Activated CD8-positive, alpha-beta T cell treated with anti-CD3 and anti-CD28 coated beads for 36 hours (primary cell): ENCODE measurements at places on chromosomes 2 and 18. TPM values are rescaled to one million over a fixed set of nuclear protein-coding genes. Genes with fewer than 3 reads are reported as not detected.

The ANO7 gene
- 5.1 TPM for total RNA-seq

The IL1A gene
- 0.69 TPM for total RNA-seq

The UNC50 gene
- 28.3 TPM for total RNA-seq

The PAX3 gene
- not detected for total RNA-seq

The SLC9A4 gene
- 0.07 TPM for total RNA-seq

The ZEB2 gene
- total RNA-seq, result 14.9 TPM

The SLC39A6 gene
- 20.8 TPM for total RNA-seq

The FLACC1 gene
- total RNA-seq, result 0.76 TPM

The CENPA gene
- 32.5 TPM for total RNA-seq

The BOLL gene
- not detected for total RNA-seq

The CDH7 gene
- total RNA-seq, result not detected

The COL6A3 gene
- 4.0 TPM for total RNA-seq

The MAPK4 gene
- not detected for total RNA-seq

The UGT1A6 gene
- not detected for total RNA-seq

The LYG2 gene
- total RNA-seq, result not detected

The MGAT4A gene
- 57.6 TPM for total RNA-seq

The LAMA1 gene
- not detected for total RNA-seq

The EGR4 gene
- 0.11 TPM for total RNA-seq

The CCDC121 gene
- total RNA-seq, result 0.43 TPM

The CD8A gene
- 419 TPM for total RNA-seq

The PID1 gene
- not detected for total RNA-seq

The ABCA12 gene
- total RNA-seq, result not detected

The WBP1 gene
- total RNA-seq, result 20.3 TPM

The HS1BP3 gene
- 7.9 TPM for total RNA-seq

The ASTL gene
- 2.7 TPM for total RNA-seq

The RGPD3 gene
- 0.20 TPM for total RNA-seq

The IGFBP2 gene
- 123 TPM for total RNA-seq

The PCARE gene
- total RNA-seq, result not detected

The TTN gene
- total RNA-seq, result 4.3 TPM

The KCNE4 gene
- total RNA-seq, result not detected

The WDR12 gene
- total RNA-seq, result 134 TPM

The MC2R gene
- not detected for total RNA-seq

The STARD6 gene
- not detected for total RNA-seq

The MOGAT1 gene
- not detected for total RNA-seq

The CD8B2 gene
- 3.9 TPM for total RNA-seq

The CXCR1 gene
- total RNA-seq, result not detected

The ATP8B1 gene
- total RNA-seq, result 0.18 TPM

The PPIG gene
- 62.0 TPM for total RNA-seq

The SULT6B1 gene
- not detected for total RNA-seq

The PLGLB2 gene
- total RNA-seq, result 0.32 TPM

The PTMA gene
- 2,468 TPM for total RNA-seq

The MAP2 gene
- total RNA-seq, result not detected

The HOXD12 gene
- total RNA-seq, result not detected

The DSG4 gene
- total RNA-seq, result not detected

The SPTBN1 gene
- 91.8 TPM for total RNA-seq

The GGCX gene
- 16.7 TPM for total RNA-seq

The PAPOLG gene
- 13.8 TPM for total RNA-seq

The FBXO41 gene
- 41.5 TPM for total RNA-seq

The COL4A4 gene
- total RNA-seq, result not detected

The KCNIP3 gene
- not detected for total RNA-seq

The AAMP gene
- total RNA-seq, result 82.8 TPM

The SCN9A gene
- not detected for total RNA-seq

The ACTG2 gene
- total RNA-seq, result 0.27 TPM

The IL37 gene
- total RNA-seq, result not detected

The SNORC gene
- total RNA-seq, result 2.4 TPM
